ENCODE measurements at places on chromosomes 6 and 20. TPM values are rescaled to one million over a fixed set of nuclear protein-coding genes. Genes with fewer than 3 reads are reported as not detected.

FHL5 gene
- total RNA-seq = not detected

TFAP2B gene
- not detected for total RNA-seq

BLTP3A gene
- 10.9 TPM for total RNA-seq

SIGLEC1 gene
- total RNA-seq = not detected

MCM8 gene
- 9.2 TPM for total RNA-seq

TPBG gene
- total RNA-seq = 16.3 TPM

ZNF311 gene
- 0.33 TPM for total RNA-seq

VSX1 gene
- total RNA-seq = not detected

NT5E gene
- total RNA-seq = 159 TPM

PIM1 gene
- total RNA-seq = 1.1 TPM

MOXD1 gene
- total RNA-seq = 0.29 TPM

SCUBE3 gene
- total RNA-seq = 1.7 TPM

TBX18 gene
- 1.6 TPM for total RNA-seq

GSS gene
- 53.9 TPM for total RNA-seq

PI16 gene
- total RNA-seq = not detected

FAM184A gene
- 0.33 TPM for total RNA-seq

OR2B6 gene
- total RNA-seq = not detected

ZNF341 gene
- 2.9 TPM for total RNA-seq

OVOL2 gene
- total RNA-seq = not detected

DLL1 gene
- total RNA-seq = 3.2 TPM

EBF4 gene
- total RNA-seq = 0.19 TPM

SLC18B1 gene
- 7.8 TPM for total RNA-seq

FOXQ1 gene
- not detected for total RNA-seq

ARFRP1 gene
- 28.1 TPM for total RNA-seq

ZBTB46 gene
- 14.4 TPM for total RNA-seq

FAM217A gene
- not detected for total RNA-seq

HRH3 gene
- total RNA-seq = not detected

NKX2-2 gene
- total RNA-seq = not detected

RBBP8NL gene
- not detected for total RNA-seq

MOCS3 gene
- 9.5 TPM for total RNA-seq

TFAP2D gene
- not detected for total RNA-seq

KCNQ5 gene
- total RNA-seq = under 0.01 TPM

CGA gene
- total RNA-seq = not detected

TTBK1 gene
- total RNA-seq = not detected

ENPP3 gene
- 0.65 TPM for total RNA-seq

PXMP4 gene
- total RNA-seq = 3.9 TPM

PRDM13 gene
- not detected for total RNA-seq

COL9A3 gene
- total RNA-seq = 0.65 TPM

Data from vein endothelial cell (primary cell).